ENCODE measurements at places on chromosomes 16 and 17.

GRCh38 chr16:5560084-5560483 is 462.5 kb upstream of the EEF2KMT start:
- no peak for DNase-seq

DNA sequence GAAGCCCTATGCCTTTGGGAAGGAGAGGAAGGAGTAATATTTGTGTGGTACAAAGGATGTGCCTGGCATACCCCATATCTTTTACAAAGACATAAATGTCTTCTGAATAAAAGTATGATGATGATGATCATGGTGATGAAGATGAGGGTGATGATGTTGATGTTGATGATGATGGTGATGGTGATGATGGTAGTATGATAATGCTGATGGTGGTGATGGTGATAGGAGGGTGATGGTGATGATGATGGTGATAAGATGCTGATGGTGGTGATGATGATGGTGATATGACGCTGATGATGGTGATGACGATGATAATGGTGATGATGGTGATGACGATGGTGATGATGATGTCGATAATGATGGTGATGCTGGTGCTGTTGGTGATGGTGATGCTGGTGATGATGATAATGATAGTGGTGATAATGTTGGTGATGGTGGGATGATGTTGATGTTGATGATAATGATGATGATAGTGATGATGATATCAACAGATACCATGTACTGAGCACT is 684.2 kb downstream of the WWOX start:
- DNase-seq: no peak

GRCh38 chr16:80014241-80014939 is 413.9 kb upstream of the MAF start:
- DNase-seq: no peak

- no peak for DNase-seq
Measured at GRCh38 chr17:8391711-8392110, 5.9 kb downstream of the RNF222 start.

GRCh38 chr16:89759746-89760340 is 38.5 kb downstream of the ZNF276 start:
- DNase-seq: no peak

Data from stimulated activated CD8-positive, alpha-beta memory T cell treated with anti-CD3 and anti-CD28 coated beads, Interleukin-2, amount 100 ng/mL, for 1 hour (primary cell).